ENCODE measurements at places on chromosomes 2 and 18. TPM values are rescaled to one million over a fixed set of nuclear protein-coding genes. Genes with fewer than 3 reads are reported as not detected.

The SLC23A3 gene
- total RNA-seq: 0.64 TPM

The DLGAP1 gene
- total RNA-seq: 0.28 TPM

The FAM124B gene
- total RNA-seq: 0.36 TPM

The SULT1C4 gene
- total RNA-seq: 0.32 TPM

The PARD6G gene
- 33.8 TPM for total RNA-seq

The POTEI gene
- total RNA-seq: not detected

The ATOH8 gene
- 1.2 TPM for total RNA-seq

The ARHGAP25 gene
- total RNA-seq: 3.1 TPM

The DES gene
- 29.3 TPM for total RNA-seq

The KLHL29 gene
- total RNA-seq: 3.6 TPM

The TUBA4B gene
- total RNA-seq: not detected

The REG3G gene
- not detected for total RNA-seq

The MOGAT1 gene
- not detected for total RNA-seq

The ATP6V1B1 gene
- total RNA-seq: 2.4 TPM

The IL36A gene
- total RNA-seq: 167 TPM

The TUBB8B gene
- not detected for total RNA-seq

The CYP27C1 gene
- total RNA-seq: 1.8 TPM

The HSBP1L1 gene
- total RNA-seq: 15.5 TPM

The ALK gene
- 0.04 TPM for total RNA-seq

The SLC9A4 gene
- total RNA-seq: 0.08 TPM

The FTCDNL1 gene
- total RNA-seq: 1.6 TPM

The IFIH1 gene
- 10.3 TPM for total RNA-seq

The TMEM37 gene
- 6.0 TPM for total RNA-seq

The FAM237A gene
- not detected for total RNA-seq

The CPLX4 gene
- total RNA-seq: not detected

The CCDC74B gene
- total RNA-seq: 0.40 TPM

The FSHR gene
- total RNA-seq: not detected

The GPR35 gene
- 0.24 TPM for total RNA-seq

The TEKT4 gene
- total RNA-seq: not detected

The SLC9A2 gene
- total RNA-seq: 0.20 TPM

The ANKRD30B gene
- not detected for total RNA-seq

The NAT8 gene
- total RNA-seq: not detected

The LRRTM4 gene
- not detected for total RNA-seq

The DYNAP gene
- 26.2 TPM for total RNA-seq

The DIPK1C gene
- total RNA-seq: not detected

The CCDC148 gene
- 0.32 TPM for total RNA-seq

The LRATD1 gene
- 74.7 TPM for total RNA-seq

The ARMC9 gene
- 1.2 TPM for total RNA-seq

The SYT4 gene
- not detected for total RNA-seq

The SCTR gene
- total RNA-seq: not detected

The MARS2 gene
- 5.7 TPM for total RNA-seq

The PLGLB2 gene
- 0.20 TPM for total RNA-seq

The DNAJC5G gene
- total RNA-seq: not detected

The ZAP70 gene
- 0.76 TPM for total RNA-seq

The DQX1 gene
- 5.6 TPM for total RNA-seq

The FRZB gene
- total RNA-seq: 0.32 TPM

The ABCG5 gene
- not detected for total RNA-seq

The LYG2 gene
- total RNA-seq: not detected

The FOXD4L1 gene
- 0.16 TPM for total RNA-seq

The TUBA3D gene
- total RNA-seq: not detected

The TANK gene
- total RNA-seq: 37.0 TPM

The GKN2 gene
- total RNA-seq: not detected
